ENCODE measurements at places on chromosomes 7 and 10.
A peak's percentile ranks its signal among the peaks of the same experiment; 100 is the strongest.

DNA sequence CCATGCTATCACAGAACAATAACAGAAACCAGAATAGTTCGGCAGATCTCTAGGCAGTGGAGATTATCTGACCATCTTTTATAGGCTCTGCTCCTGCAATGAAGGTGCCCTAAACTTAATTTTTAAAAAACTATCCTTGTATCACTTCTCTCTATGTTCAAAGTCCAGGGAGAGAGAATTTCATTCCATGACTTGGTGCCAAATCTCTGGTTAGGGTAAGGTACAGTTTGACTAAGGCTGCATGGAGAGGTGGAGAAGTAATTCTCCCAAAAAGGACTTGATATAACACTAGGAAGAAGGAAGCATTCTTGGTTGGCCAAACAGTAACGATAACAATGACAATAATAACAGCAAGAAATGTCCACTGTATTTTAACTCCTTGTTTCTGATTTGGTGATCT, 40.0 kb downstream of the DNAJB9 start:
- no peak for DNase-seq

GRCh38 chr7:22385326-22385725, 28.4 kb upstream of the RAPGEF5 start:
- no peak for DNase-seq

DNA sequence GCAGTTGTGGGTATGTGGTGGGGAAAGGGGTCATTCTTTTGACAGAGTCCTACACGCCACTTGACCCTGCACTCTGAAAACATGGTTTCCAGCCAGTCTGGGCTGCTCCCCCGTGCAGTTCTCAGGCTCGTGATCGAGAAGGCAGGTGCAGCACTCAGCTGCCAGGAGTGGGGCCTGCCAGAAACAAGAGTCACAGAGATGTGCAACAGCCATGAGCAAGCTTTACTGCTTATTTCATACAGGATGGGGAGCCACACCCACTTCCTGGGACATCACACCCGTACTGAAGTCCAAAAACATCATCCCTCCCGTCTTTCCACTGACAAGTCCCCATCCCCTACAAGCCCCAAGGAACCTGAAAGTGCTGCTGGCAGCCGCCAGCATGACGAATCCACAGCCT, 9.3 kb downstream of the ATG9B start:
- DNase-seq: no peak

DNA sequence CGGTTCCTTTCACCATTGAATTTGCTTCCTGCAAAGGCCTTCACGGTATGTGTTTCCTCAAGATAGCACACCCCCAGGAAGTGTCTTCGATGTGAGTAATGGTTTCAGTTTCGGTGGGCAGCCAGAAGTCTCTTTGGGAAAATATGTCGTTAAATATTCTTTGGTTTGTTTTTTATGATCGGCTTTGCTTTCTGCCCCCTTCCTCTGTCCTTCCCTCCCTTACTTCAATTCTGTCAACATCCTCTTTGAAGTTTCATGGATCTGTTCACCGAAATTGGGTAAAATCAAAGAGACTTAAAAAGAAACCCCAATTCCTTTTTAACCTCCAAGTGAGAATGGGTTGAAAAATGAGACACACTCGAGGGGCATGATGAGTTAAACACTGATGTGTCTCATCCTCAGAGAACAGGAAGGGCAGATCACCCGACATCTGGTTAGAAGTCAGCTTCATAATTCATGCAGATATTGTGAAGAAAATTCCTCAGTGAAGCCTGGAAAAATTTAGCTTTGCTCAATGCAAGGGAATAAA, 170.8 kb upstream of the HABP2 start:
- peak; percentile 26 for DNase-seq

- DNase-seq: no peak
Observed at GRCh38 chr10:29358010-29358616, 69.2 kb downstream of the LYZL1 start.

Data from renal cortical epithelial cell (primary cell).